ENCODE measurements at places on chromosomes 5 and 9.
A peak's percentile ranks its signal among the peaks of the same experiment; 100 is the strongest.

- peak; percentile 68 for DNase-seq
These were observed 90.1 kb downstream of the PAPPA start for GRCh38 chr9:116243708-116244107.

- DNase-seq, result no peak
These were observed 441.2 kb upstream of the CHD1 start for GRCh38 chr5:99369797-99370593.

DNA sequence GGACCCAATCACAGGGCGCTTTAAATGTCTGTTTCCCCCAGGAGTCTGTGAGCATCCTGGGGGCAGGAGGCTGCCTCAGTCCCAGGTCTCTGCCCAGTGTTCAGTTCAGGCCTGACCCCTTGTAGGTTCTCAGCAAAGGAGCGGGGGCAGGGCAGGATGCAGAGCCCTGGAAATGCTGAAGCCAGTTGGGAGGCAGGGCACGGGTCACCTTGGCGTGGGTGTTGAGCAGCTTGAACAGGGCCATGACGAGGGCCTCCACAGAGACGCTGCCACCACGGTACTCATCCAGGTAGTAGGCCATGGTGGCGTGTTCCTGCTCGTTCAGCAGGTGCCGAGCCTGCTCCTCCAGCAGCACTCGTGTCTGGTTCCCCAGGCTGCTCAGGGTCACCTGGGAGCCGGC, 36.3 kb upstream of the AKNA start:
- DNase-seq, result no peak

GRCh38 chr9:93681269-93682154, 105.1 kb downstream of the PHF2 start:
- no peak for DNase-seq

- DNase-seq, result no peak
These were observed 46.0 kb upstream of the F2RL2 start for GRCh38 chr5:76669245-76669644.

Data from NCI-H226 (cell line).